ENCODE measurements at places on chromosomes 3 and 15.

DNA sequence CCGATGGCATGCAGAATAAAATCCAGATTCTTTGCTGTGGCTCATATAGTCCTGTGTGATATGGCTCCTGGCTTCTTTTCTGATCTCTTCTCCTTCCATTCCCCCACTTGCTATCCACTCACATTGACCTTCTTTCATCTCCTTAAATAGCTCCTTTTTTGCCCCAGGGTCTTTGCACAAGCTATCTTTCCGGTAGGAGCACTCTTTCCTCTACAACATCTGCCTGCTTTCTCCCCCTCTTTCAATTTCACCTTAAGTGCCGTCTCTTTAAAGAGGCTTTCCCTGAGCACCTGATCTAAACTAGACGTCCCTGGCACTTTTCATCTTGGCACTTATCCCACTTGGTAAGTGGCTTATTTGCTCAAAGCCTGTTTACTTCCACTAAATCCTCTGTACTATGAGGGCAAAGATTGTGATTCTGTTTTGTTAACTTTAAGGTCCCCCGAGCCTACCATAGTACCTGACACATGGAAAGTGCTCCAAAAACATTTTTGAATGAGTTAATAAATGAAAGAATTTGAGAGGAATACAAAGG lies 323.3 kb upstream of the TLE3 start:
- no peak for DNase-seq

DNA sequence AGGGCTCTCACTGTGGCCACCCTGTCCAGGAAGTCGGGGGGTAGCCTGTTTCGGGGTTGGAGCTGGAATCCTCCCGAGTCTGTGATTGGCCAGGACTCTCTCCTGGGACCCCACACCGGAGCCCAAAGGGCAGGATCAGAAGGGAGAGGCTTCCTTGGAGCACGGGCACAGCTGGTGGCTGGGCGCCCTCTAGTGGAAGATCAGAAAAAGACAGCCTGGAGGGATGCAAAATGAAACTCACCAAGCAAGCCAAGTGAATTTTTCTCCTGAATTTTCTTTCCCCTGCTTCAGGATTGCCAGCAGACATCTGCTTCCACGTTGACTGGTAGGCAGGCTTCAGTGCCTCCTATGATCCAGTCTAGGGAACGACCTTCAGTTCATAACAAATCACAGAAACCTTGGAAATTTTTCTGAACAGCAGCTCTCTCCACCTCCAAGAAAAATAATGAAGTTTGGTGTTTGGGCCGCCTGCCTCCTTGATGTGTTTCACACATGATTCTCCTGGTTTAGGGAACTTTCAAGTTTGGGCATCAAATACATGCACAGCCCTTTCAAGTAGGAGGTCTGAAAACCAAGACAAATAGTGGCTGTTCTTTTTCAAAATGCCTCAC lies 224.6 kb downstream of the VPS13C start:
- DNase-seq = peak; percentile 57

GRCh38 chr3:123161167-123161566 lies 40.6 kb upstream of the SEC22A start:
- no peak for DNase-seq

- DNase-seq = no peak
Observed at GRCh38 chr15:52111517-52112202, 915 bp downstream of the BCL2L10 start.

DNA sequence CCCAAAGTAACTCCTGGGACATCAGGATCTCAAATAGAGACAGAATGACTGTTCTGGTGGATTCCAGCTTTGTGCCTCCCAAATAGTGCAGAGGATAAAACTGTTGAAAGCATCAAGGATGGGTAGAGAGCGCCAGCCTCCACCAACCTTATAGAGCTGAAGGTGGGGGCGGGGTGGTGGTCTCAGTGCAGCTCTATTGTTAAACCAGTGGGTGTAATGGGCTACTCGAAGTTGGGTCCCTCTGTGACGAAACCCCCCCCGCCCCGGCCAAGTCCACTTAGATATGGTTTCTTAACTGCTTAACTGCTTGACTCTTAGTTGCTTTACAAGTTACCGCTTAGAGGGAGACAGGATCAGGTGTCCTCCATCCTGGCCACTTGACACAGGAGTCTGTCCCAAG lies 22.7 kb downstream of the DHX30 start:
- no peak for DNase-seq

- DNase-seq = no peak
Observed at GRCh38 chr3:29468187-29468586, 187.3 kb downstream of the RBMS3 start.

DNA sequence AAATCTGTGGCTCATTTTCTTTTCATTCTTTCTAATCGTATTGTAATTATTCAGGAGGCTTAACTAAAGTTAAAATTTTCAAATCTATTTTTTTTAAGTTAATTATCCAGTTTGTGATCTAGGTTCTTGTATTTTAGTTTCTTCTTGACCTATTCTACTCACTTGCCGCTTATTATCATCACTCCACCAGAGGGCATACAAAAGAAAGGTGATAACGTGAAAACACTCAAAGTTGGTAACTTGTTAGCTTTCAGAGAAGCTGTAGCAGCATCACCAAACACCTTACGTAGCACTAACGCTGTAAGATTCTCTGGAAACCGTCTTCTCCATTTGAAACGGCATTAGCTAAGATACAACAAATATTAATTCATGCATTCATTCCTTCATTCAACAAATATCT lies 4.8 kb downstream of the GNB4 start:
- no peak for DNase-seq

DNA sequence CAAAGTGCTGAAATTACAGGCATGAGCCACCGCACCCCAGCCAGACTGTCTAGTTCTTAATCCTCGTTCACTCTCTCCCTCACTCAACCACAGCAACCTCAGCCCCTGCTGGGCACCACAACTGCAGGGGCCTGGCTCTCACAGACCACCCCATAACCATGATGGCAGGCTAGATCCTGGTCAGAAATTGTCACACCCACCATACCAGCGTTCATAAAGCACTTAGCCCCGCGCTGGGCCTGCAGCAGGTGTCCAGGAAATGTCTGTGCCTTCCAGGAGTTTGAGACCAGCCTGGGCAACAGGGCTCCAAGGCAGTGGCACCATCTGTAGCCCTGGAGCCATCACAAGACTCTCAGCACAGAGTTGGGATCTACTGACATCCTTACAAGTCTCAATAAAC lies 1.9 kb downstream of the SHISA5 start:
- no peak for DNase-seq
